ENCODE measurements at places on chromosomes 3 and 15. TPM values are rescaled to one million over a fixed set of nuclear protein-coding genes. Genes with fewer than 3 reads are reported as not detected.

Gene LRTM1
- not detected for total RNA-seq

Gene ITGA11
- total RNA-seq: 30.9 TPM

Gene TRPM1
- total RNA-seq: not detected

Gene KIF15
- 4.2 TPM for total RNA-seq

Gene ZNF502
- total RNA-seq: 3.6 TPM

Gene KBTBD13
- not detected for total RNA-seq

Gene C3orf18
- total RNA-seq: 4.5 TPM

Gene DUOXA2
- total RNA-seq: not detected

Gene GRAMD2A
- not detected for total RNA-seq

Gene ZNF662
- 0.36 TPM for total RNA-seq

Gene SAMMSON
- not detected for total RNA-seq

Gene GABRB3
- total RNA-seq: not detected

Gene CCDC191
- 2.3 TPM for total RNA-seq

Gene TMEM207
- total RNA-seq: not detected

Gene PRSS50
- total RNA-seq: not detected

Gene GMNC
- total RNA-seq: 0.18 TPM

Gene GPR62
- total RNA-seq: not detected

Gene COL6A5
- not detected for total RNA-seq

Gene PLOD2
- 416 TPM for total RNA-seq

Gene APOD
- total RNA-seq: 45.9 TPM

Gene ATP10A
- total RNA-seq: 0.97 TPM

Gene WDR93
- total RNA-seq: not detected

Gene OR5K2
- total RNA-seq: not detected

Gene SPG21
- total RNA-seq: 45.3 TPM

Gene FOXB1
- total RNA-seq: not detected

Gene TRH
- total RNA-seq: not detected

Gene CD96
- 0.32 TPM for total RNA-seq

Gene MFN1
- 25.8 TPM for total RNA-seq

Gene PLS1
- total RNA-seq: 0.16 TPM

Gene TUBGCP5
- 8.5 TPM for total RNA-seq

Gene PLXND1
- 137 TPM for total RNA-seq

Gene AP3B2
- total RNA-seq: not detected

Gene OR5K4
- total RNA-seq: not detected

Gene TMC3
- total RNA-seq: 0.32 TPM

Gene ST8SIA2
- not detected for total RNA-seq

Gene SI
- not detected for total RNA-seq

Gene LMAN1L
- total RNA-seq: not detected

Gene STXBP5L
- total RNA-seq: not detected

Gene PLA2G4D
- total RNA-seq: not detected

Gene SLC2A2
- total RNA-seq: not detected

Gene GOLGA6D
- total RNA-seq: not detected

Gene GOLGA6B
- not detected for total RNA-seq

Gene PPP1R14D
- not detected for total RNA-seq

Gene PRR20G
- not detected for total RNA-seq

Gene GOLGA6L4
- total RNA-seq: 0.16 TPM

Gene GRM2
- 1.6 TPM for total RNA-seq

Gene ZCWPW2
- 0.65 TPM for total RNA-seq

Gene ZNF80
- total RNA-seq: not detected

Gene AGBL1
- total RNA-seq: not detected

Gene SCN11A
- total RNA-seq: not detected

Gene ACP3
- 1.5 TPM for total RNA-seq

Gene ZPLD1
- total RNA-seq: not detected

Gene MYH15
- 0.18 TPM for total RNA-seq

Gene UBA7
- 27.5 TPM for total RNA-seq

Gene LXN
- 43.9 TPM for total RNA-seq
